Neural progenitor cell (in vitro differentiated cells): ENCODE measurements at places on chromosomes 13 and 19. TPM values are rescaled to one million over a fixed set of nuclear protein-coding genes. Genes with fewer than 3 reads are reported as not detected.

Gene LGALS14
- not detected in 2 replicates for total RNA-seq

DNA sequence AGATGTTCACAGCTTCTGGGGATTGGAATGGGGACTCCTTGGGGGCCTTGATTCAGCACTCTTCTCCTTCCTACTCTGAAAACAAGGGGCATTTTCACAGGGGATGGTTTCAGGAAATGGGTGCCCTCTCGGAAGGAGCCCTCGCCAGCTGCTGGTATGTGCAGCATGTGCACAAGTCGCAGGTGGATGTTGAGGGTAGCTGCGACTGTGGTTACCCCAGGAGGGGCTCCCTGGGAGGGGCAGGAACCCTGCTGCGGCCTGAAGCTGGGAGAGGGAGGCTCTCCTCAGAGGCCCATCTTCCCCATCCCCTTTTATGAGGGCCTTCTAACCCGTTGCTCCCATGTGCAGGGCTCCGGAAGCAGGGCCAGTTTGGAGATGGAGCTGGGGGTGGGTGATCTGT, 6.2 kb downstream of the ZNF446 start:
- no peak for DNase-seq

- no peak for DNase-seq
Observed at GRCh38 chr19:660793-661426, 2.1 kb downstream of the RNF126 start.

Gene GAMT
- 13.8 and 53.7 TPM in 2 replicates for total RNA-seq

Gene COL5A3
- 0.15 TPM in 1 of 2 replicates, not detected in the other for total RNA-seq

DNA sequence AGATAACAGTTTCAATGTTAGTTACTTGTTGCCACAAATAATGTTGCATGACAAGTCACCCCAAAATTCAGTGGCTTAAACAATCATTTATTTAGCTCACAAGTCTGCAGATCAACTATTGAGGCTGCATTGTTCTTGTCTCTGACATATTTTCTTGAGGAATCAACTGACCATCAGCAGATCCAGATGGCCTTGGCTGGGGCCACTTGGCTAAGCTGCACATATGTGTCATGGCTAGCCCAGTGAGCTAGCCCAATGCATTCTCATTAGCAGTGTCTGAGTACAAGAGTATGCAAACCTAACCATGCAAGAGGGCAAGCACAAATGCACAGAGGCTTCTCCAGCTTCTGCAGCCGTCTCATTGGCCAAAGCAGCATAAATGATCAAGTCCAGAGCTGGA, 180.4 kb downstream of the DNAJC15 start:
- no peak for DNase-seq

DNA sequence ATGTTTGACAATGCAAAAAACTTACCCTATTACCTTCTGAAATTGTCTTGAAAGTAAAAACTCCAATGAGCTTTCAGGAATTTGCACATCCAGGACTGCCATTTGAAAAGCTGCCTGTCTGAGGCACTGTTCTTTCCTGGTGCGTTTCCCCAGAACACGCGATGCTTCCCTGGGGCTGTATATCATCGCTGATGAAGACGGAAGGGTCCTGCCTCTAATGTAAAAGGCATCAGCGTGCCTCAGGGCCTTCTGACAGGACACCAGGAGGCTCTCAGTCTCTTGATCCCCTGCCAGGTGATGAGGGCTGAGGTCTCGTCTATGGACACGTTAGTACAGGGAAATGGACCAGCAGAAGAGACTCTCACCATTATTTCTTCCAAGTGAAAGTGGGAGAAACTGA, 296.8 kb downstream of the EFNB2 start:
- DNase-seq: no peak

DNA sequence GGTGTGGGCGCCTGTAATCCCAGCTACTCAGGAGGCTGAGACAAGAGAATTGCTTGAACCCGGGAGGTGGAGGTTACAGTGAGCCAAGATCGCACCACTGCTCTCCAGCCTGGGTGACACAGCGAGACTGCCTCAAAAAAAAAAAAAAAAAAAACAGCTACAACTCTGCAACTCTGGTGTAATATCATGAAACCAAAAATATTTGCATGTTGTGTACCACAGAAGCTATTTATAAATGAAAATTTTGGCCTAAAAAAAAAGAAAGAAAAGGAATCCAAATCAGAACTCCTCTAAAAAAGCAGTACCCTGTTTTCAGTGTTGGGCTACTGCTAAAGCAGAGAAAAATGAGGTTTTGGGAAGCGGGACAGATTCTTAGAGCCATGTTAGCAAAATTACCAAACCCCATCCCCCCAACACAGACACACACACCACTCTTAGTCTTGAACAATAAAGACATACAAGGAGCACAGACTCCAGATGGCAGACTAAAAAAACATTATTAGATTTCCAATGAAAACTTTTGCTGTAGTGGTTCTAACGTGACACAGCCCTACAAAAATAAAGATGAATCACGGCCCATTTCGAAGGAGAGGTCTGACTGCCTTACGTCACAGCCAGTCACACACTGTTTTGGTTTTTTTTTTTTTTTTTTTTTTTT, 51.5 kb downstream of the INSR start:
- DNase-seq: no peak

Gene ANKRD24
- 0.15 and 2.3 TPM in 2 replicates for total RNA-seq

GRCh38 chr19:39829702-39830275, 4.2 kb downstream of the DYRK1B start:
- no peak for DNase-seq

DNA sequence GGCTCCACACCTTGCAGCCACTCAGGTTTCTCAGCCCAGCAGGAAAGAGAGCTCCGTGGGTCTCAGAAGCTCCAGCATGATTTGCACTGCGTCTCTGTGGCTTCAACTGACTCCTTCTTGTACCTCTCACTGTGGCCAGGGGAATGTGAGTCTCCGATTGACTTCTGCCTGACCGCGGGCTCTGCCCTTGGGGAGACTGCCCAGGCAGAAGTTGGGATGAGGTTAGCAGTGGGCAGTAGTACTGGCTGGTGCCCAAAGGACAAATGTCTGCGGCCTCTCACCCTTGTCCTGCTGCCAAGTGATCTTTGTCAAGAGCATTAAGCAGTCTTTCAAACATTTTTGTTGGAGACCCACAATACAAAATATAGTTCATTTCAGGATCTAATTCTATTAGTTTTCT, 34.4 kb upstream of the FXYD3 start:
- DNase-seq: no peak

Gene CRX
- total RNA-seq: 0.19 and 0.22 TPM in 2 replicates

GRCh38 chr19:2763687-2764086, 19.4 kb downstream of the SGTA start:
- DNase-seq: no peak

- no peak for DNase-seq
Observed at GRCh38 chr13:97875218-97875617, 78.3 kb upstream of the IPO5 start.

Gene DZIP1
- total RNA-seq: 47.1 and 70.4 TPM in 2 replicates

DNA sequence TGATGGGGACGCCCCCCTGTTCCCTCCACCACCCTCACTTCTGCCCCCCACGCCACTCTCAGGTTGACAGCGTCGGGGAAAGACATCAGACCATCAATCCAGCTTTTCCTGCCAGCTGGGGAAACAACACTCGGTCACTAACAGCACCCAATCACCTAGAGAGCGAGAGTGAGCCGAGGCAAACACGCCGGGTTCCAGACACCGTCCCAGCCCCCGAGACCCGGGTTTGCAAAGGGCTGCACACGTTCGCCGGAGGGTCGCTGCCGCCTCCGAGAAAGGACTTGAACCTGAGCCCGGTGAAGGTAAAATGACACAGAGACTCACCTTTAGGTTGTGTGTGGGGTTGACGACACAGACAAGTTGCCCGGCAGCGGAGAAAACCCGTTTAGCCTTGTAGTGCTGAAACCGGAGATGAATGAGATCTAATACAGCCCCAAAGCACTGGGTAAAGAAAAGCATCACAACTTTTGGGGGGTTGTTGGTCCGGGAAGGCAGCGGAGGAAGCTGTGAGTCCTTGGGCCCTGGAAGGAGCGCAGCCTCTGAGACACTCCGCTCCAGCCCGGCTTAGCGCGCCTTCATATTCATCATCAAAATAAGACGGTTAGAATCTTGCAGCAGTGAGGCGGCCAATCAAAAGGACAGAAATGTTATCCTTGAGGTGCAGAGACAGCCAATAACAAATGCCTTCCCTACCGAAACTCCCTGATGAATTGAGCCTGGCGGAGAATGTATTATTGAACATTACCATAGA, at the start of gene SIAH3:
TSS of gene SIAH3 (minus strand) at position 583 of the 751 bp plus-strand sequence. CDS start at position 459, 124 bp downstream.
- DNase-seq: peak; percentile 34

Gene NCAN
- total RNA-seq: 4.8 and 12.9 TPM in 2 replicates

- DNase-seq: no peak
Observed at GRCh38 chr19:10217085-10217484, 14.0 kb downstream of the S1PR2 start.

DNA sequence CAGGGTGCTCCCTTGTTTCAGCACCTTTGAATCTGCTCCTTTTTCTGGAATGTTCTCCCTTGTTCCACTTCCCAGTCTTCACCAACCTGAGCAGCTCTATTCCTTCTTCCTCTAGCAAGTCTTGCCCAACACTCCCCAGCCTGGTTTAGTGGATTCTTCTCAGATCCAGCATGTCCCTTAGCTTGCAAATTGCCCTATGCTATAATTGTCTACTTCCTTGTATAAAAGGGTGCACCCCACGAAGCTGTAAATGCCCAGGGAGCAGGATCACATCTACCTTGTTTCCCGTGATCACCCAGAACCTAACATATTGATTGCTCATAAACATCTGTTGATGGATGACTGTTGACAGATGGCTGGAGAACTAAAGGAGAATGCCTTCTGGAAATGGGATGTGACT, 93.2 kb upstream of the C1QTNF9B start:
- DNase-seq: no peak

GRCh38 chr13:73397496-73398305, 338.9 kb downstream of the KLF5 start:
- DNase-seq: peak; percentile 9

DNA sequence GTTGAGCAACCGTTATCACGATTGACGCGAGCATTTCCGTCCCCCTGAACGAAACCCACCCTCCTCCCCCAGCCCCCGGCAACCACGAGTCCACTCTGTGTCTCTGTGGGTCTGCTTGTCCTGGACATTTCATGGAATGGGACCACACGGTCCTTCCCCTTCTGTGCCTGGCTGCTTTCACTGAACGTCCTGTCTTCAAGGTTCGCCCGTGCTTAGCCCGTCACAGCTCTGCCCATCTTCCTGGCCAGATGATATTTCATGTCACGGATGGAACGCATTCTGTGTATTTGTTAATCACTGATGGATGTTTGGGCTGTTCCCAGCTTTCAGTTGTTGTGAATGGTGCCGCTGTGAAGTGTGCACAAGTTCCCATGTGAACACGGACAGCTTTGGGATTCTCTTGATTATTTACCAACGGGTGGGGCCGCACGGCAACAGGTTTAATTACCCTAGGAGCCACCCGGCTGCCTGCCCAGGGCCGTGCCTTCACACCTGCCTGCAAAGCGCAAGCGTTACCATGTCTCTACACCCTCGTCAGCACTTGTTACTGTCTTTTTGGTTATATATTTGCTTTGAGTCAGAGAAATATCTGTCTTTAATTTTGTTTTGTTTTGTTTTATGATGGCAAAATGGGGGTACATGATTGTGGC, 42.5 kb downstream of the RASA3 start:
- no peak for DNase-seq

- no peak for DNase-seq
Observed at GRCh38 chr13:77515785-77516184, 19.7 kb upstream of the SCEL start.

Gene FPR1
- total RNA-seq: not detected in 2 replicates

GRCh38 chr19:40690050-40690692, at the start of gene NUMBL:
TSS of gene NUMBL (minus strand) at chr19:40690651. CDS start at chr19:40690483, 168 bp downstream.
- no peak for DNase-seq

Gene ZNF554
- 10.1 and 11.0 TPM in 2 replicates for total RNA-seq

Gene CD33
- not detected in 2 replicates for total RNA-seq

Gene ZC3H13
- 22.7 and 41.4 TPM in 2 replicates for total RNA-seq

GRCh38 chr13:41428155-41428554, 29.2 kb upstream of the RGCC start:
- DNase-seq: peak; percentile 53

GRCh38 chr13:48731001-48731658, 77.4 kb downstream of the CYSLTR2 start:
- DNase-seq: peak; percentile 9

DNA sequence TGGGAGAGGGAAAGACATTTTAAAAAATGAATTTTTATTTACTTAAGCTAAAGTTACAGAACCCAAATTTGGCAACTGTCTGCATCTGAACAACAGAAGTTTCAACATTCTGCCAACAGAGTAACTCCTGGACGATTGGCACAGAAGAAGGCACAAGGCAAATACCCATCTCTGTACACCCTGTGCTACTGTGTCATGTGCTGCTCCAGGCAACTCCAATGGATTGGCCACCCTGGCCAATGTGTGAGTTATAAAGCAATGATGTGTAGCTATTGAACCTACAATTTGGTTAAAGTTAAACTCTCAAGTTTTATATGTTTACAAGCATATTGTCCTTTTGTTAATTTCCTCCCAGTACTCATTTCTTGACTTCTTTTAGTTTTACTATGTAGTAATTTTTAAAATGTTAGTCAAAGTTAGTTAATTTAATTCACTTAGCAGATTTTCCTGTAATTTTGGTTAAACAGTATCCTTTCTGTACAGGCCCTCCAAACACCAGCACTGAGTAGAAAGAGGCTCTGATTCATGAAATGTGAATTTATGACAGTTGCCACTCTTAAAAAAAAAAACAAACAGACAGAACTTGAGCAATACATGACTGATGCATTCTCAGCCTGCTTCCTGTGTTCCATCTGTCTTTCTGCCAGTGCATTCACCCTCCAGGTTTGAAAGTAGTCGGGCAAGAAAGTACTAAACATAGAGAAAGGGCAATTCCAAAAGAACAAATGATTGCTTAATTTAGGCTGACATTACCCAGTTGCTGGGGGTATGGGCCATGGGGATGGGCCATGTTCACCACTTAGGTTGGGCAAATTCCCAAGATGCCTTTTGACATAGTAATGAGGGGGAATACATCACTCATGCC, 5.9 kb downstream of the STARD13 start:
- no peak for DNase-seq

- DNase-seq: no peak
Observed at GRCh38 chr13:40777809-40778175, 6.8 kb upstream of the MRPS31 start.

Gene DIAPH3
- total RNA-seq: 30.1 and 51.5 TPM in 2 replicates

DNA sequence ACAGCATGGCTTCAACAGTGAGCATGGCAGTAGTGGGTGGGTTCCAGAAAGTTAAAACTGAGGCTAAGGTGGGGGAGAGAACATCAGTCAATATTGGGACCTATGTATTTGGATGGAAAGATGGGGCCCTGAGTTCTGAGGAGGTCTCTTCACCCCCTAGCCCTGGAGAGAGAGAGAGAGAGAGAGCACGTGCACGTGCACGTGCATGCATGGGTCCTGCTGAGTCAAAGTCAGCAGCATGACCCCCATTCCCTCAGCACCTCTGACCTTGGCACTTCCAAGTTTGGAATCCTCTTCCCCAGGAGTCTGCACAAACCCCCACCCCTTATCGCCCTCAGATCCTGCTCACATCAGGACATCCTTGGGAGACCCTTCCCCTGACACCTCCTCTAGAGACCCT, 32.5 kb upstream of the CEACAM1 start:
- no peak for DNase-seq
